ENCODE measurements at places on chromosomes 3 and 15.

GRCh38 chr3:185457376-185457775, 41.5 kb downstream of the TMEM41A start:
- DNase-seq, result no peak

DNA sequence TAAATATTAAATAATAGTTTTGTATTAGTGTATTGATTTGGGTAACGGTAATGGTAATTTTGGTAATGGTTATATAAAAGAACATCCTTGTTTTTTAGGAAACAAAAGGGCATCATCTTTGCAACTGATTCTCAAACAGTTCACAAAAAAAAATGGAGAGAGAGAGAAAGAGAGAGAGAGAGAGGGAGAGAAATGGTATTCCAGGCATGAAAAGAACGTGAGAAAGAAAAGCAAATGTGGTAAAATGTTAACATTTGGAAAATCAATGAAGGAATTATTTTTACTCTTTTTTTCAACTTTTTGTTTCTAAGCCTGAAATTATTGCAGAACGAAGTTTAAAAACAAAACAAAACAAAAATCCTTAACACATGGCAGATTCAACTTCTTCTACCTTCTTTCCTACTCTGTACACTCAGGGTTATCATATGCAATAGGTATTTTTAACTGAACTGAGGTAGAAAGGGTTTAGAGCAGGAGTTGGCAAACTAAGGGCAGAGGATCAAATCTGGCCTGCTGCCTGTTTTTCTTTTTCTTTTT, 2.2 kb upstream of the GLB1 start:
- no peak for DNase-seq

- DNase-seq, result no peak
Observed at GRCh38 chr15:57727031-57727430, 20.5 kb downstream of the POLR2M start.

GRCh38 chr3:64058566-64058965, 35.3 kb upstream of the PSMD6 start:
- DNase-seq, result no peak

DNA sequence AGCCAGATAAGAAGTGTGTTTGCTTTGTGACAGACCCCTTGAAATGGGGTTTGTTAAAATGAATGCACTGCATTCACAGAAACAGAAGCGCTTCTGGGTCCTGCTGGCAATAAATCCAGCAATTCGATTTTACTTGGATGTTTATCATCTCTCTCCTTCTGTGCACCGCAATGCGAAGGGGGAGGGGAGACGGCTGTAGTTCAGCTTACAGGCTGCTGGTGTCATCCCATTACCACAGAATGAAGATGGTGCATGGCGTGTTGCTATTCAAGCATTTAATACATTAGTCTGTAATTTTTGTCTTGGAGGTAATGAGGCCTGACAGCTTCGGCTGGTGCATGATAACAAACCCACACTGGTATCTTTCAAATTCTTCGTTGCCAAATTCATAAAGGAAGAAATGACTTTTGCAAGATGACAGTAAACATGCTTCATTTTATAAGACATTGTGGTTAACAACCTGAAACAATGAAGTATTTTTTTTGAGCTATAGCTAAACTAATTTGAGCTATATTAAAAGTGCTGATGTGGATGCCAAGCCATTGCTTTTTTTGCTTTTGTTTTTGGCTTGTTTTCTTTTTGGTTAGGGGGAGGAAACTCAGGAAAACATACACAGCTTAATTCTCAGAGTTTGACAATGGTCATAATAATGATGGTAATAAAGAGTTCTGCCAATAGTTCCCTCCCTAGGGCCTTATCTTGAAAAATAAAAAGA, 418.3 kb downstream of the OTOL1 start:
- DNase-seq, result no peak

GRCh38 chr3:127393131-127393820, 105.4 kb upstream of the PRR20G start:
- no peak for DNase-seq

DNA sequence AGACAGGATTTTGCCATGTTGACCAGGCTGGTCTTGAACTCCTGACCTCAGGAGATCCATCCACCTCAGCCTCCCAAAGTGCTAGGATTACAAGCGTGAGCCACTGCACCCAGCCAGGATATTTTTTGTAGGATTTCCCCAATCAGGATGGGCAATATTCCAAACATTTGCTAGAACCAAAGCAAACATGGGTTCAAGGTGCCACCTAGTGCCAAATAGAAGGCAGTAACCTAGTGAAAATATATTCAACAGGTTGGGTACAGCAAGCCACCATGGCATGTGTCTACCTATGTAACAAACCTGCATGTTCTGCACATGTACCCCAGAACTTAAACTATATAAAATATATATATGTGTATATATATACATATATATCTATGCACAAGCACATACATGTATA, 185.9 kb upstream of the CADM2 start:
- no peak for DNase-seq

GRCh38 chr3:31707286-31707685, 174.6 kb downstream of the STT3B start:
- DNase-seq, result no peak

DNA sequence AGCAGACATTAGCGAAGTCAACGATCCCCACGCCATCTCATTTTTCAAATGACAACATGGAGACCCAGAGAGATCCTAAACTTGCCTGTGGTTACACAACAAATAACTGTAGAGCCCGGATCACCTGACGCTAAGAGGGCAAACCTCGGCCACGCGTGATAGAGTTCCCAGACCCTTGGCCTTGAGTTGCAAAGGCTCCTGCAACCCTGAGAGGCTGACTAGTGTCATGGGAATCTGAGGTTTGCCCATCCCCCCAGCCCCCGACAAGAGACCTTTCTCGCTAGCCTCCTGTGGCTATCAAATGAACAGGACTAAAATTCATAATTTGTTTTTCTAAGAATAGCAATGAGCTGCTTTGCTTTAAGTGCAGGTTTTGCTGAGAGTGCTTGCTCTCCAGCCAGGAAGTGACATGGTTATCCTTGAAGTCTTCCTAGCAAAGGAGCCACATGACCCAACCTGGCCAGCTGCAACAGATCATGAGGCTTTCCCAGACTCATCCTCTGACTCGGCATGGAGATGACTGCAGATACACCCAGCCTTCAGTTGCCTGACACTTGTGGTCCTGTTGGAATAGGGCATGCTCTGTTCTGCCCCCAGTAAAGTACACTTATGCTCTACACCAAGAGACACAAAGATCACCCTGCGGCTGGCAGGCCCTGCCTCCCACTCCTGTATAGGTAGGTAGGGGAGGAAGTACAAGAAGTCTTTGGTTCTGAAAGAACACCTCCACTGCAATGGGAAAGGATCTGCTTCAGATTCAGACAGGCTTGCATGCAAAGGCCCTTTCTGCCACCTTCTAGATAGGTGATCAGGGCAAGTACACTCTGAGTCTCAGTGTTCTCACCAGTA, 36.0 kb downstream of the MCF2L2 start:
- no peak for DNase-seq

- no peak for DNase-seq
Observed at GRCh38 chr3:14663396-14664135, 11.4 kb upstream of the C3orf20 start.

DNA sequence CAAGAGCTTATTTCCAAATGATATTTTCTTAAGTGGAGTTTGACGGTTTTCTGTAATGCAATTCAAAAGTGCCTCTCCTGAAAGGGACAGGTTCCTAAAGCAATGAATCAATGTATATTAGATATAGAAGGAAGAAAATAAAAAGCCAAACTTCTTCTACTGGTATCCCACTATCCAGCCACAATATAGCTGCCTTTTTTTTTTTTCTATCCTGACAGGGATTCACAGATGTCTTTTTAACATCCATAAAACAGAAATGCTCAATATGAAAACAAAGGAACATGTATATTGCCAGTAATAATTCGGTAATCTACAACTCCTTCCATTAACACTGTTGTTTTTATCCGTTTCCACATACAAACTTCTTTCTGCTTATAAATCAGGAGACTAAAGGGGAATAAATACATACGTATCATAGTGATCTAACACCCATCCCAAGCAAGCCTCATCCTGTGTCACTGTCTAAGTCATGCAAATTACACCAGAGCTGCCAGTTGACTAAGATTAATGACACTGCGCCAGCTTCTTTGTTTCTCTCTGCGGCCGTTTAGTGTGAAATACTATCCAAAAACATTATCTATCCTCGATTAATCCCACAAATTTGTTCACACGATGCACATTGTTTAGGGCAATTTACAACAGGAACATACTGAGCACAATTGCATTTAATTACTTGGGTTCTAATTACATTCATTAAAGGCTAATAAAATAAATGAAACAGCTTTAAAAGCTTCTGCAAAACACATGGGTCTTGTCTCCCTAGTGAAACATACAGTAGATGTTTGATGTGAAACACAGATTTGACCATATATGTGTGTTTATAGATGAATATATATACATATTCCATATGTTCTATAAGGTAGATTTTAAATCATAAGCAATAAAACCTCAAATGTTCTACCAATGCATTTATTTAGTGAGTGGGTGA, 51.9 kb upstream of the CDIN1 start:
- DNase-seq, result no peak

DNA sequence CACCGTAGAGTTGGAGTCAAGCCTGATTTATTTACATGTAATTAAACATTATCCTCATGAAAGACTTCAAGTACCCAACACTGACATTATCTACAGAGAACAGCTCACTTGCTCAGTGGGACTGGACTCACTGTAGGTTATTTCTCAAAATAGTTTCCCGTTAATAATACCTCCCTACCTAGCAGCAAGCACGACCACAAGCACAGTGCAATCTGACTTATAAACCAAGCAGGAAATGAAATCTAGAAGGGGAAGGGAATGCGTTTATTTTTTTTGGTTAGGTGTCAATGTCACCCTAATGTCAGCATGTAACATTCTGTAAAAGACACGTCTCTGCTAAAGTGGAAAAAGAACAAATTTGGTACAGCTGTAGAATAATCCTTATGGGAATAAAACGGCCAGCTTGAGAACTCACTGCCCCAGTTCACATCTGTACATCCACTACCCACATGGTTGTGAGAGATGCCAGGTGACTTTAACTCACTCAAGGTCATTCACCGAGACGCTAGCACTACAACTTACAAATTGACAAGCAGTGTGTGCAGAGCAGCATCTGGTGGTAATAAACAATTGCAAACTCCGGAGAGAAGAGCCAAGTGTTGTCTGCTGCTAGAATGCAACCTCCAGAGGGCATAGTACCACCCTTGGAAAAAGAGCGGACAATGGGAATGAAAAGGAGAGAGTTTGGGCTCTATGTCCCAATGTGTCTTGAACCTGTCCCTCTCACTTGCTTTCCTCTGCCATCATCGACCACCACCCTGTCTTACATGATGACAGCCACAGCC, 242.5 kb downstream of the CADPS start:
- no peak for DNase-seq

DNA sequence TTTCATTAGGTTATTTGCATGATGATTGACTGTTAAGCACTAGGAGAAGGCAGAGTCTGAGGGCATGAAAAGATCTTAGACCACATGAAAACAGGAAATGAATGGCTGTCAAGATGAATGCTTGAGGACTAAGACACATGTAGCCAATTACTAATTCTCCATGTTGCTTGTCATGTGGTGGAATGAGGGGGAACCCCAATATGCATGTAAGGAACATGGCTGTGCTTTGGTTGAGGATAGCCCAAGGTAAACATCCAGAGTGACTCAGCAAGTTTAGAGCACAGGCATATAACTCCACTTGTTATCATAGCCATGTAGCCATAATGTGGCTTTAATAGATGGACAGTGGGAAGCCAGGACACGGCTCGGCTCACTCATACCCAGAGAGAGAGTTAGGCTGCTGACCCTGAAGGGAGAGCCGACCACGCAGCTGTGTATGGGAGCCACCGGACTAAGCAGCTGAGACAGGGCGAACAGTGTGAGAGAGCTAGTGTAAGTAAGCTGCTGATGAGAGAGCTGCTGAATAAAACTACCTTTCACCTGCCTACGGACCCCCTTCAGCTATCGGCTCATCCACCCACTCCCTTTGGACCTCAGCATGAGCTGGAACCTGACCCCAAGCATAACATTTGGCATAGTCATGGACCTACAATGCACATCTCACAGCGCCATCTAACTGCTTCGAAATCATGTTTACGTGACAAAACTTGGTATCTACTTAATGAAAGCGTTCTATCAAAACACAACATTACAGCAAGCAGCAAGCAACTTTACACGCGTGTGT, 37.6 kb downstream of the ANO10 start:
- DNase-seq, result no peak

GRCh38 chr15:53910236-53910849, 67.9 kb upstream of the UNC13C start:
- DNase-seq, result no peak

DNA sequence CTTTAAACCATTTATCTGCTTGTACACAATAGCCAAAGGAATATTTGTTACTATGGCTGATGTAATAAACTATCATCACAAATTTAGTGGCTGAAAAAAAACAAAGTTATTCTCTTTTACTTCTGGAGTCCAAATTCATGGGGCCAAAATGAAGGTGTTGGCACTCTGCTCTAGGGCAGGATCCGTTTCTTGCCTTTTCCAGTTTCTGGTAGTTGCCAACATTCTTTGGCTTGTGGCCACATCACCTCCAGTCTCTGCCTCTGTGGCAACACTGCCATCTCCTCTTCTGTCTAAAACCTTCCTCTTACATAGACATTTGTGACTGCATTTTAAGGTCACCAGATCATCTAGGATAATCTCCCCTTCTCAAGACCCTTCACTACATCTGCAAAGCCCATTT, 27.3 kb downstream of the NIT2 start:
- DNase-seq, result no peak

GRCh38 chr3:197031315-197032285, 2.0 kb upstream of the MELTF start:
- DNase-seq, result no peak

Data from T-helper 1 cell (primary cell).